ENCODE measurements at places on chromosomes 5 and 9. TPM values are rescaled to one million over a fixed set of nuclear protein-coding genes. Genes with fewer than 3 reads are reported as not detected.

DNA sequence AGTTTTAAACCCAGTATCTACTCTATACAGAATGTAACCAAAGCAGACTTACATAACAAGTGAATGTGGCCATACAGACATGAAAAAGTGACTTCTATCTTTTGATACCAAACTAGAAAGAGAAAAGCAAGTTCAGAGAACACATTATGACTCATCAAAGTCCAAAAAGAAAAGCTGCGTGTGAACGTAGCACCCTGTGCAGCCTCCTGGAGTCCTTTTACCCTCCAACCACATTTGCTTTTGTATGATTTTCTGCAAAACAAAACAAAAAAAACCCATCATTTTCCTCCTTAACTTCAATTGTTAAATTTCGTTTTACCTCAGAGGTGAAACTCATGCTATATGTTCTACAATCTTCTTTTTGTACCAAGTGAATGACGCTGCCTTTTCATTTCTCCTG, 2.8 kb upstream of the SMARCA2 start:
- no peak for DNase-seq

DNA sequence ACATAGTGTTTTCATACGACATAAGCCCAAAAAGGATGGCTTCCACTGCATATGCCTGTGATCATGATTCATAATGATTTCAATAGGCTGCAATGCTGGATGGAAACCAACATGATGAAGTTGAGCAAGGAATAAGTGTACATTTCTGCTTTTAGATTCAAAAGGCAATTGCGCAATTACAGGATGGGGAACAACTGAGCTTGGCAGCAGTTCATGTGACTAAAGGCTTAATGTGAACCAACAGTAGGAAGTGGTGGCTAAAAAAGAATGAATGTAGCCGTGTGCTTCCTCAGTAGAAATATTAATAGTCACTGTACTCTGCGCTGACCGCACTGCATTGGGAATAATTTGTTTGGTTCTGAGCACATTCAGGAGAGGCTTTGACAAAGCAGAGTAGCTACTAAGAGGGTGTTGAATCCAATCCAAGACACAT, 51.2 kb downstream of the SLC1A3 start:
- no peak for DNase-seq

GRCh38 chr9:95770653-95771131, 104.8 kb upstream of the ERCC6L2 start:
- DNase-seq = no peak

- no peak for DNase-seq
These were observed 60.0 kb downstream of the RAB14 start for GRCh38 chr9:121141706-121142105.

GRCh38 chr5:128144491-128144890, 60.9 kb downstream of the SLC12A2 start:
- DNase-seq = no peak

- DNase-seq = no peak
These were observed 98.5 kb upstream of the LMX1B start for GRCh38 chr9:126515001-126515872.

GRCh38 chr9:116066221-116066620, 87.4 kb upstream of the PAPPA start:
- no peak for DNase-seq

DNA sequence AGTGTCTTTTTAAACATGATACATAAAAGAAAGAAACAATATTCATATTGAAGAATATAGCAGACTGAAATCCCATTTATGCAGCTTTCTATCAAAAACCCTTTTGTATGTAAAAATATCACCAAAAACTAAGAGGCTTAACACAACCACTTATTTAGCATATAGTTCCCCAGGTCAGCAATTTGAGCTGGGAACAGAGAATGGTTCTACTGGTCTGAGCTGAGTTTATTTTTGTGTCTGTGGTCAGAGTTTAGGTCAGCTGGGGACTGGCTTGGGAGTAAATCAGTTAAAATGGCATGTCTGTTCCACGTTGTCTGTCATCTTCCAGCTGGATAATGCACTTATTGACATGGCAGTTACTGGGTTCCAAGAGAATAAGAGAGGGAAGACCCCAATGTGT, 165.0 kb downstream of the TMEM232 start:
- no peak for DNase-seq

GRCh38 chr5:7246287-7246686, 149.7 kb upstream of the ADCY2 start:
- DNase-seq = no peak

GRCh38 chr5:103624035-103624480, 61.5 kb upstream of the NUDT12 start:
- DNase-seq = no peak

DNA sequence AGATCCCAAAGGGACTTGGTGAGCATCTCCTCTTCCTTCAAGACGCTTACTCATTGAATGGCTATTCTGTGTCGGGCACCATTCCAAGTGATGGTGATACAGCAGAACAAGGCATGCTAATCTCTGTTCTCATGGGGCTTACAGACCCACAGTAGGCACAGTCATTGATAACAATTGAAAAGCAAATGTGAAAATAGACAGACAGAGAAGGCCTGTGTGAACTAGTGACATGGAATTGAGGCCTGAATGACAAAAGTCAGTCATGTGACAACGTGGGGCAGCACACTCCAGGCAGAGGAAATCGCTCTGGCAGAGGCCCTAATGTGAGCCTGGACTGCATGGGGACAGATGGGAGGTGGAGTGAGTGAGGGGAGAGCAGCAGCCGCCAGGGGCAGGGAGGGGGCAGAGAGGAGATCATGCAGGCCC, 70.7 kb upstream of the CPLX2 start:
- DNase-seq = no peak

- DNase-seq = no peak
These were observed 558.8 kb downstream of the NR2F1-AS1 start for GRCh38 chr5:93022211-93022610.

DNA sequence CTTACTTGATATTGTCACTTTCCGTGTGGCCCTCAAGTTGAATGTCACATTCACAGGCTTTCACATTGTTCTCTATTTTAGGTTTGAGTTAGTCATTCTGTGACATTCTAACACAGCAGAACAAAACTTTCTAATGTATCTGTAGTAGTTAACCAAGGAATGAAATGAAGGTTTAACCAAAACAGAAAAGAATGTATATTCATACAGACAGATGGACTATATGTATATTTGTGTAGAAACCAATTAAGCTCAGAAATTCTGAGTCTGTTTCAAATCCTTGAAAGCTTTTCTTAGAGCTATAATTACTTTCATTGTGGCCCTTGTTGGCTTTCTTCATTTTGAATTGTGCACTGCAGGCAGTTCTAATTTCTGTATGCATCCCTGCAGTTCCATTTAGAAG, 654.7 kb downstream of the LRRC70 start:
- no peak for DNase-seq

DNA sequence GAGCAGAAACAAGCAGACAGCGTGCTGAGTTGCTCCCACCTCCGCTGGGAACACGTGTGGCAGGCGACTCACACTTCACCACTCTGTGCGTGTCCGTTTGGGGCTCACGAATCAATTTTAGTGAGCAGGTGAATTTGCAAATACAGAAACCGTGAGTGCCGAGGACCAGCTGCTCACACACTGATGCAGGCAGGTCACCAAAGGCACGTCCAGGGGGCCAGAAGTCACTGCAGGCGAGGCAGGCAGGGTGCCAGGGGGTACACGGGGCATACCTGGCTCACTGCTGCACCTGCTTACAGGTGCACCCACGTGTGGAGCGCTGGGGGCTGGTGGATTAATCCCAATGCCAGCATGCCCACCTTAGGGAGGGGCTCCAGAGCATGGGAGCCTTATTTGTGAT, 68.8 kb downstream of the ZNF354C start:
- no peak for DNase-seq

GAS1 gene
- 47.7 TPM for polyA plus RNA-seq

FAT2 gene
- 4.6 TPM for polyA plus RNA-seq

REEP5 gene
- 129 TPM for polyA plus RNA-seq

NOXA1 gene
- polyA plus RNA-seq = 4.9 TPM
